ENCODE measurements at places on chromosomes 5 and 9.
A peak's percentile ranks its signal among the peaks of the same experiment; 100 is the strongest.

- no peak for DNase-seq
Measured at GRCh38 chr5:40569546-40570270, 110.0 kb upstream of the PTGER4 start.

DNA sequence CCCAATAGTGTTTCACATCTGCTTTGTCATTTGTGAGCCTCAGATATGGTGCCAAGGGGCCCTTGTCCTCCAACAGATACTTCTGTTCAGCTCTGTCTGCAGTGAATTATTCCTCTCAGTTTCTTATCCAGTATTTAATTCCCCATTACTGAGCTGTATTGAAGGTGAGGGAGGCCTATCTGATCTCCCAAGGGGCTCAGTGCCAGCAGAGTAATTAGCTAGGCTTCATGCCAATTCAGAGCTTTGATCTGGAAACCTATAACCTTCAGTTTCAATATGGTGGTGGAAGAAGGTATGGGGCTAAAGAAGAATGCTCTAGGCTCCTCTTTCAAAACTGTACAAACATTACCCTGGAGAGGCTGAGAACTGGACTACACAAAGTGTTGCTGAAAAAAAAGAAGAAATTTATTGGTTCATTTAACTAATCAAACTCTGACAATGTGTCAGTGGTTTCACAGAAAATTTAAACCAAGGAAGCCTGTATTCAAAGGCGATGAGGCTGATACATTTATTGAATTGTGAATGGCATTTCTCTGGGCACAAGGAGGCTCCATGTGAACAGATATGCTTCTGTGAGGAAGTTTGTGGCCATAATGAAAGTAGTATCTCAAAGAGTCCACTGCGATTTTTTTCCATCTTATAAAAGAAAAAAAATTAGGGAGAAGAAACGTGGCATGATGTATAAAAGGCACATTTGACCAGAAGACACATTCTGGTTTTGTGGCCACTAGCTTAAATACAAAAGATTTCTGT is 397.8 kb downstream of the TLE4 start:
- DNase-seq, result no peak

DNA sequence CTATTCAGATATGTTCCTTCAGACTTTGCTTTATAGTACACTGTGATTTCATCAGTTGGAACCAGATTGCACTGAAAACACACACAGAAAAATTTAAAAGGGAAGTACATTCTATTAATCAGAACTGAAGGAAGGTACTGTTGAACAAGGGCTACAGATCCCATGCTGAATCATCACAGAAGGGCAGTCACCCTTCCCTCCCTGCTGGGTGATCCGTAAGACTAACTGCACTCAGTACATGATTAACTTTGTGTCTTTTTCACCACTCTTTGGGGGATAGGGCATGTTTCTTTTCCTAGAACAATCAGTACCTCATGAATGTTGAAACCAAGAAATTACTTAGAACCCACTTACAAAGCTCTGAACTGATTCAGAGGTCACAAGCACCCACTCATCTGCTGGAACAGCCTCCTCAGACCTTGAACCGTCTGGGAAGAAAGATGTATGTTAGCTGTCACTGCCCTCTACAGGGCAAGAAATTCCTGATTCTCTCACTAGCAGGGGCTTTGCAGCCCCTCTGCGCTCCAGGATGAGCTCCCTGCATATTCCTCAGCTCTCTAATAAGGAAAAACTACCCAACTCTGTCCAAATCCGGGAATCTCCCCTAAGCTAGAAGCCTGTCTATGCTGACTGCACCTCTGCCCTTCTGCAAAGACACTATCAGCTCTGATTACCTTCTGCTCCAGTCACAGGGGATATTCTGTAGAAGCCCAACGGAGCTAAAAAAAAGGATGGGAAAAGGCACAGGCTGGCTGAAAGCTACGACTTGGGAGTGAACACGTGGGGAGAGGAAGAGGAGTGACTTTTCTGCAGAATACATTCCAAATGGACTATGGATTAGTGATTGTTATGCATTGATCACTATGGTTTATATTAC is 51.0 kb downstream of the IARS1 start:
- no peak for DNase-seq

DNA sequence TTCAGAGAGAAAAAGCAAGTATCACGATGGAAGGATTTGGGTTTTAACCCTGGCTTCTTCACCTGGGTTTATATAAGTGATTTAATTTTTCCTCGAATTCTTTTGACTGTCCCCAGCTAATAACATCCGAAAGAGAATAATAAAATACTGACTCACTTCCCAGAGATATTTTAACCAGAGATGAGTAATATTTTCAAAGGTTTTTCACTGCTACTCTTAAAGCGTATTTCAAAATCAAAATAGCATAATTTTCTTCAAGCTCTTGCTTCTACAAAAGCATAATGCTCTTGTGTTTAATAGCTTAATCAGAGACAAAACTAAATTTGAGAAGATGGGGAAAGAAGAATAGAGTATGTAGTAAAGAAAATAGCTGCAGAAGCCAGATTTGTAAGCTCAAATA is 215.2 kb upstream of the PTGER4 start:
- no peak for DNase-seq

DNA sequence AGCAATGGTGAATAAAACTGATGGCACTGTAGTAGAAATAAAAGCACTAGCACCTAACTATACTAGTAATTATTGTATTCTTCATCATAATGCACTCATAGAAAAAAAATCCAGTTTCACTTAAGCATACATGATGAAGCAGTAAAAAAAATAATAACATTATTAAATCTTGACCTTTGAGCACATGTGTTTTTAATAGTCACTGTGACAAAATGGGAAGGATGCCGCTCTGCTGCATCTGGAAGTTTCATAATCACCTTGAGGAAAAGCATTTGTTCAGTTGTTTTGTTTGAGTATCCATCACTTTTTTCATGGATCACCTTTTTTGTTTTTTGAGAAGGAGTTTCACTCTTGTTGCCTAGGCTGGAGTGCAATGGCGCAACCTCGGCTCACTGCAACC is 13.2 kb downstream of the OR2K2 start:
- no peak for DNase-seq

DNA sequence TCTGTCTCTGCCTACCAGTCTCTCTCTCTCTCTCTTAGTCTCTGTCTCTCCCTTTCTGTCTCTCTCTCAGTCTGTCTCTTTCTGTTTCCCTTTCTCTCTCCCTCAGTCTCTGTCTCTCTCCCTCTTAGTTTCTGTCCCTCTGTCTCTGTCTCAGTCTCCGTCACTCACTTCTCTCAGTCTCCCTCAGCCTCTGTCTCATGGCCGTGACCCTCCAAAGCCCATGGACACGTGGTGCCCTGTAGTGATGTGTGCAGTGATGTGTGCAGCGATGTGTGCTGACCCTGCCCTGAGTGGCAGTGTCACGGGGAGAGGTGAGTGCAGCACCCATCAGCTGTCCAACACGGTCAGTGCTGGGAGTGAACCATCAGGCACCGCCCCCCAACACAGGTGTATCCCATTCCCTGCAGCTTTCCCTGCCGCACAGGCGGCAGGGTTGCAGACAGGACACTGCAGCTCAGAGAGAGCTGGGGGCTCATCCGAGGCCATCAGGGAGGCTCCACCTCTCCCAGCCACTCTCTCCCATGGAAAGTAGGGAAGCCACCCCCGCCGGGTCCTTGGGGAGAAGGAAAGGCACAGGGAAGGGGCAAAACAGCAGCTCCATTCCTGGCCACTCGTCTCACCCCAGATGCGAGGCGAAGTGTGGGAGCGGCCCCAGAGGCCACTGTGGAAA is 794 bp upstream of the LRRC14B start:
- DNase-seq, result no peak

- DNase-seq, result no peak
Measured at GRCh38 chr9:117868594-117868993, 164.4 kb downstream of the TLR4 start.

DNA sequence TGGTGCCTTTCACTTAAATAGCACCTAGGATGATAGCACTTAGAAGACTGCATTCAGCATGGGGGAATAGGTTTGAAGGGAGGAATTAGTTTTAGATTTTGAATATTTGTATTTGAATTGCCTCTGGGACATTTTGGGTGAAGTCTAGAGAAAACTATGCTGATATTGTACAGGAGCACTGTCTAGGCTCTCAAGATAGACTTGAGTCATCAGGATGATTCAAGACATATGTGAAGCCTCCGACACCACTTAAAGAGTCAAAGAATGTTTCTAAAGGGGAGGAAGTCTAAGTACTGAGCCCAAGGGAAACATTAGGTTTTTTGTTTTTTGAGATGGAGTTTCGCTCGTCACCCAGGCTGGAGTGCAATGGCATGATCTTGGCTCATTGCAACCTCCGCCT is 63.9 kb upstream of the CCDC180 start:
- no peak for DNase-seq

DNA sequence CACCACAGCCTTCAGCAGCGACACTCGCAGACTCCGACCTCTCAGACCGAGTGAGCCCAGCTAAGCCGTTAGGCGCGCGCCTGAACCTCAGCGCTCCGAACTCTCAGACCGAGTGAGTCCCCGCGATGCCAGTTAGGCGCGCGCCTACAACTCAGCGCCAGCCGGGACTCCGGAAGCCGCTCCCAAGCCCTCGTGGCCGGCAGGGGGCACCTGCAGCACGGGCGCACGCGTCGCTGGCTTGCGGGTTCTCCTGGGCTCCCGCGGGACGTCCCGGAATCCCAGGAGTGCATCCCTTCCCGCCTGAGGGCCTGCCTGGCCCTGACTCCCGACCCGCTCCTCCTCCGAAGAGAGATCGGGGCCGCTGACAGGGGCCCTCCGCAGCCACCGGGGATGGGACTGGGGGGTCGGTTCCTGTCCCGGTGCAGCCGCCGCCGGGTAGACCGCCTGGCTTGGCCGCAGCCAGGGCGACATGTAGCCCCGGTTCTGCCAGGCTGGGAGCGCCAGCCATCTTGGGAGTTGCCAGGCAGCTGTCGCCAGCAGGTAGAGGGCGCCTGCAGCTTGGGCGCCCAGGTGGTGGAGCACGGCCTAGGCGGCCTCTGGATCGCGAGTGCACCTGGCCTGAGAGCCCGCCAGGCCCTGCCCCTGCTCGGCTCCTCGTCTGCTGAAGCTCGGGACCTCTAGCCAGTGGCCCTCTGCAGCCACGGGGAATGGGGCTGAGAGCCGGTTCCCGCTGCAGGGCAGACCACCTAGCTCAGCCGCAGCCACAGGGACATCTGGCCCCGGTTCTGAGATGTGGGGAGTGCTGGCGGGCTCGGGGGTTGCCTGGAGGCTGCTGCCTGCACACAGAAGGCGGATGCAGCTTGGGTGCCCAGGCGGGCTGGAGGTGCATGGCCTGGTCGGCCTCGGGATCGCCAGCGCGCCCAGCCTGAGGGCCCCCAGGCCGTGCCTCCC is at the start of gene ANKRD18A:
ANKRD18A (minus strand) TSS at position 114 of the 951 bp plus-strand sequence. CDS start 311 bp downstream, outside the sequence.
- DNase-seq, result peak; percentile 91

DNA sequence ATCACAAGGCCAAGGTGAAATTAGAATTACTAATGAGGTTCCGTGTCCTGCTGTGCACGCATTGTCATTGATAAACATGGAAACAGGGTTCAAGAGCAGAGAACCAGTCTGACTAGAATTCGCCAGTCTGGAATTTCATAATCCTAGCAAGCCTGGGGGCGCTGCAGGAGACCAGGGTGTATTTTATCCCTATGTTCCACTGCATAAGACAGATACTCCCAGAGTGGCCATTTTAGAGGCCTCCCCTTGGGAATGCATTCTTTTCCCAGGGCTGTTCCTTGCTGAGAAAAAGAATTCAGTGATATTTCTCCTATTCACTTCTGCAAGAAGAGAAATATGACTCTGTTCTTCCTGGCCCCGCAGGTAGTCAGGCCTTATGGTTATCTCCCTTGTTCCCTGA is 1387.7 kb downstream of the MAT2B start:
- no peak for DNase-seq

DNA sequence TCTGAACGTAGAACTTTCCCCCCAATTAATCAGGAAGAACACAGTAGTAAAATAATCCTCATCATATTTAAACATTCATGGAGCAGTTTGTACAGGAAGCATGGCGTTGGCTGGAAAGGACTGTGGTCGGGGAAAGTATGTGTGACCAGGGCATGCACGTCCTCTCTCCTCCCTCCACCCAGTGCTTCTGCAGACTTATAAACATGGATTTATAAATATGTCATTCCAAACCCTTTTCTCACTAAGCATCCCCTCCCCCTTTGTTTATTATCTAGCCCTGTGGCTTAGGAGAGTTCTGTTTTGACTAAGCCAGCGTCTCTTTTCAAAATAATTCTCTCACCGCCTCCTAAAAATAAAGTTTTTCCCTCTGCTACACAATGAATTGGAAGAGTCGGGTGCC is 70.4 kb upstream of the DAP start:
- DNase-seq, result no peak

GRCh38 chr5:136055612-136056309 is 27.0 kb downstream of the TGFBI start:
- DNase-seq, result no peak

DNA sequence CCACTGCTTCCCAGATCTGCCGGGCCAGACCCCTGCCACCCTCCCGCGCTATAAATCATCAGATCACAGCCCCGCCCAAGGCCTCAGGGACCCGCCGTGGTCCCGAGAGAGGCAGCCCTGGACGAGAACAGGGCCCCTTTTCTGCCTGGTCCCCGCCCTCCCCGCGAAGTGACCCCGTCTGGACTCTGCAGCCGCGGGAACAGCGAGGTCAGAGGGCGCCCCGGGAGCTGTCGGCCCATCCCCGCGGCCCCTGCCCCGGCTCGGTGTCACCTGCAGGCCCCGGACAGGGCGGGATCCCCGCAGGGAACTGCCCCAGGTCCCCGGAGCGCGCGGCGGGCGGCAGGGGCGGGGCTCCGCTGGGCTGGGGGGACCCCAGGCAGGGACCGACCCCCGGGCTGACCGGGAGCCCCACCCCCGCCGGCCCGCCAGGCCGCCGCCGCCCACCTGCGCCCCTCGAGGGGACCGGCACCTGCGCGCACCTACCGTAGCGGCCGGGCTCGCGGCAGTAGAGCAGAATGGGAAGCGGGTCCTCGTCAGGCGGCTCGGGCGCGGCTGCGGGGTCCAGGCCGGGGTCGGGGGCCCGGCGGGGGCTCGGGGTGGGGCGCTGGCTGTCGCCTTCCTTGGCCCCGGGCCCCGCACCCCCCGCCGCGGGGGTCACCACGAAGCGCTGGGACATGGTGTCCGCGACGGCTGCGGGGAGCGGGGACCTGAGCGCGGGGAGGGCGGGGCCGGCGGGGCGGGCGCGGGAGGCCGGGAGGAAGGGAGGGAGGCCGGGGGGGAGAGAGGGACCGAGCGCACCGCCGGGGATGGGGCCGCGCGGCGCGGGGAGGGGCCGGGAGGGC is 43.5 kb upstream of the SLC12A7 start:
- DNase-seq, result no peak

- no peak for DNase-seq
Measured at GRCh38 chr5:103126557-103126956, 6.5 kb downstream of the PPIP5K2 start.

GRCh38 chr5:113608113-113608596 is 94.7 kb downstream of the YTHDC2 start:
- no peak for DNase-seq

GRCh38 chr5:81803812-81804211 is 52.9 kb upstream of the SSBP2 start:
- no peak for DNase-seq
